Activated naive CD4-positive, alpha-beta T cell treated with anti-CD3 and anti-CD28 coated beads for 36 hours (primary cell): ENCODE measurements at places on chromosomes 5 and 9.

DNA sequence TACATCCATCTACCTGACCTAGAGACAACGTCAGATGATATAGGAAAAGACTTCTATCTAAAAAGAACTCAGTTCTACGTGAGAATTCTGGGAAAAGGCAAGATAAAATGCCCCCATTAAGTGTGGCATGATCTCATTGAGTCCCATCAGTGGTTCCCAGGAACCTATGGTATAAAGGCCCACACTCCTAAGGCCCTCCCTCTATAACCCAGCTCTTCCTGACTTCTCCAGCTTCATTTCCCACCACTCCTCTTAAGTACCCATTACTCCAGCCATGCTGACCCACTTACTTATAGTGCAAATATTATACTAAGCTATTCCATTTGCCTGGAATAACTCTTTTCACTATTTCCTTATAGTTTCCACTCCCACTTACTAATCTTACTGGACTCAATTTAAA is 95.4 kb upstream of the NR5A1 start:
- DNase-seq = no peak

- no peak for DNase-seq
These were observed 337.5 kb upstream of the ADAMTSL1 start for GRCh38 chr9:18136354-18136994.

- DNase-seq = no peak
These were observed 45.6 kb downstream of the FOXI1 start for GRCh38 chr5:170151097-170151831.

- DNase-seq = no peak
These were observed 552.4 kb upstream of the MEF2C start for GRCh38 chr5:89435347-89435746.

DNA sequence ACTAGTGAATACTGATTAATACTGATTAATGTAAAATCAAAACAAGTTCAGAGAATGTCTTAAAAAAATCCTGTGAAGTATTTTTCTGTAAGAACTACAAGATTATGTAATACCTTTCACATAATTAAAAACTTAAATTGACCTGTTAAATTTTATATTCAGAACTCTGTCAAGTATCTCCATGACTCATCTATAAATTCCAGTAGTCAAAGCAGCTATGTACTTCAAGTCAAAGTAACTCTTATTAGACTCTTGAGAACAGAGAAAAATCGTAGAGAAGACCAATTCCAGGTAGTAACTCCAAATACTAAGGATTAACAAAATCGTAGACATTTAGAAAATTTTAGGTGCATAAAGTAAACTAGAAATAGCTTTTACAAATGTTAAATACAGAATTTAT is 77.1 kb downstream of the HOMER1 start:
- no peak for DNase-seq

GRCh38 chr5:50365426-50366251 is 75.4 kb downstream of the EMB start:
- no peak for DNase-seq

GRCh38 chr5:67978171-67978570 is 237.4 kb upstream of the PIK3R1 start:
- no peak for DNase-seq
